OCI-M1 (cell line): ENCODE measurements at places on chromosomes 13 and 19.

DNA sequence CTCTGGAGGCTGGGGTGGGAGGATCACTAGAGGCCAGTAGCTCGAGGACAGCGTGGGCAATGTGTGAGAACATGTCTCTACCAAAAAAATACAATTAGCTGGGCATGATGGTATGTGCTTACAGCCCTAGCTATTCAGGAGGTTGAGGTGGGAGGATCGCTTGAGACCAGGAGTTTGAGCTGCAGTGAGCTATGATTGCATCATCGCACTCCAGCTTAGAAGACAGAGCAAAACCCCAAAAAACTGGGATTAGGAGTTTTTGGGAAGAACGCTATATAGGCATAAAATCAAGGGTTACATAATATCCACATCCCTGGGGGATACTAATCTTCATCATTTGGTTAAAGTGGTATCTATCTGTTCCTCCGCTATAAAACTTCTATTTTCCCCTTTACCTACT is 155.5 kb downstream of the CACNA1A start:
- no peak for DNase-seq

- DNase-seq: peak; percentile 99
Measured at GRCh38 chr19:17947815-17948513, 15.1 kb downstream of the CCDC124 start.

DNA sequence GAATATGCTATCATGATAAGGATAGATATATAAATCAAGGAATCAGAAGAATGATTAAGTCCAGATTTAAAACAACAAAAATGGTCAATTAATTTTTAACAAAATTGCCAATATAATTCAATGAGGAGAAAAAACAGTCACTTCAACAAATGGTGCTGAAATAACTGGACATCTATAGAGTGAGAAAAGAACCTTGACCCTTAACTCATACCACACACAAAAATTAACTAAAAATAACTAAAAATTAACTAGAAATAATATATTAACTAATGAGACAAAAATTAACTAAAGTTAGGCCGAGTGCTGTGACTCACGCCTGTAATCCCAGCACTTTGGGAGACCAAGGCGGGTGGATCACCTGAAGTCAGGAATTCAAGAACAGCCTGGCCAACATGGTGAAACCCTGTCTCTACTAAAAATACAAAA is 9.5 kb downstream of the LGALS7 start:
- DNase-seq: no peak

GRCh38 chr13:44084146-44084545 is 204.4 kb downstream of the LACC1 start:
- DNase-seq: no peak

- DNase-seq: no peak
Measured at GRCh38 chr13:41199526-41199925, 5.2 kb upstream of the KBTBD7 start.

DNA sequence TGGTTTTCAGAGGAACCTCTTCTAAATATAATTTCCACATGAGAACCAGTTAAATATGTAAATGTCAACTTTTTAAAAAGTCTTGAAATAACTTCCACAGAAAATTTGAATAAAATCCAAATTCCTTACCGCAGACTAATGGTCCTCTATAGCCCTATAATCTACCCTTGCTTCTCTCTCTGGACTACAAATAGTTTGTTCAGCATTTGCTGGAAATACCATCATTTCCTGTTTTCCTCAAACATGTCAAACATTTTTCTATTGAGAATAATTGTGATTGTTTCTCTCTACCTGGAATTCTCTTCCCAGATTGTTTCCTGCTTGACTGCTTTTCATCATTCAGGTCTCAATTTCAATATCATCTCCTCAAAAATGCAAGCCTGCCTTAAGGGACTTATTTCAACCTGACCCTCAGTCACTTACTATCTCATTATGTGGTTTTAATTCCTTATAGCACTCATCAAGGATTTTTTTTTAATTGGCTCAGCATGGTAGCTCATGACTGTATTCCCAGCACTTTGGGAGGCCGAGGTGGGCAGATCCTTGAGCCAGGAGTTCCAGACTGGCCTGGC is 898.9 kb upstream of the MIR17HG start:
- DNase-seq: no peak

- DNase-seq: no peak
Measured at GRCh38 chr19:29526730-29527499, 1.1 kb downstream of the VSTM2B start.

DNA sequence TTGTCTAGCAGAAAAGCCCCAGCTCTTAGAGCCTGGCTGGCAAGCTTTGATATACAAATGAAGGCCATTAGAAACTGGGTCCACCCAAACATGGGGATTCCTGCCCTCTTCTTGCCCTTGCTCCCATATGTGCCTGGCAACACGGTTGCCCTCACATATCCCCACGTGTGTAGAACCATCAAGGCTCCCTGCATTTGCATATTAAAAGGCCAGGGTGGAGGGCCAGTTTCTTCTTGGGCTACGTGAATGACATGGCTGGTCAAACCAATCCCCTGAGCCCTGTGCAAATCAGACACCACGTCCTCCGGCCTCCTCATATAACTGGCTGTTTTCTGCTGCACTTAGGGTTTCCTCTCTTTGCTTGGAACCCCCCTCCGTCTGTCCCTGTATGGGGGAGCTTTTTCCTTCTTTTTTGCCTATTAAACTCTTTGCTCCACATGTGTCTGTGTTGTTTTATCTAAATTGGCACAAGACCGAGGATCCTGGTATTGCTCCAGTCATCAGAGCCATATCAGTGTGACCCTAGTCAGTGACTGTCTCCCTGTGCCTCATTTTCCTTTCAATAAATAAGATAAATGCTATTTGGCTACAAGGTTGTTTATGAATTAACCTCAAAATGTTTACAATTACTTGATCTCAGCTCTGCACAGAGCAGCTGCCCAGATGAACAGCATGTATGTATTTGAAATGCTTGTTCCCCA is 30.3 kb upstream of the CEACAM1 start:
- no peak for DNase-seq

DNA sequence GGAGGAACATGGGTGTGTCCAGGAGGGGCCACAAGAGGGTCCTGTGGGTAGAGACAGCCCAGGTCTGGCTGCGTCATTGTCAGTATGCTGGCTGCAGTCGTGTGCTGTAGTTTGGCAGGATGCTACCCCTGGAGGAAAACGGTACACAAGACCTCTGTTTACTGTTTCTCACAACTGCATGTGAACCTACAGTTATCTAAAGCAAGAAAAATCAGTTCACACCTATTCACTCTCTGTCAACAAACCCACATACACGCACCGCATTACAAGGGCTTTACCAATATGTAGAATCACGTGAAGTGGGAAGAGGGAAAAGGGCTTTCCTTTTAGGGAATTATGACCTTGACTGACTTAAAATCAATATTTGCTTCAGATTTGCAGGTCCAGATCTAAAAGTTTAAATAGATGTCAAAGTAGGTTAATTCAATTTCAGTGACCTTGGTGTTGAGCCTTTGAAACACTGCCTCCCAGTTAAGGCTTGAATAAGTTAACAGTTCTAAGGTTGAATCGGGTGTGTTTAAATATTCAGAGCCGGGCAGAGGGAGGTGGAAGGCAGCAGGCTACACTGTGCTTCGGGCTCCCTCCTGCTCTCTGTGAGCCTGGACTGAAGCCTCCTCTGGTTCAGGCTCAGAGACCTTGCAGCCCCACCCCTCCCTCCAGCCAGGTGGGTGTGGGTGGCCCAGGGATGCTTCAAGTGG is 17.2 kb upstream of the MCF2L start:
- no peak for DNase-seq

GRCh38 chr13:94109715-94110374 is 369.6 kb downstream of the DCT start:
- no peak for DNase-seq

GRCh38 chr13:33258808-33259193 is 26.8 kb downstream of the STARD13 start:
- DNase-seq: no peak

- DNase-seq: no peak
Measured at GRCh38 chr19:17357724-17358123, 19.4 kb downstream of the PLVAP start.

GRCh38 chr19:28393574-28394336 is 819.2 kb downstream of the UQCRFS1 start:
- DNase-seq: peak; percentile 75

DNA sequence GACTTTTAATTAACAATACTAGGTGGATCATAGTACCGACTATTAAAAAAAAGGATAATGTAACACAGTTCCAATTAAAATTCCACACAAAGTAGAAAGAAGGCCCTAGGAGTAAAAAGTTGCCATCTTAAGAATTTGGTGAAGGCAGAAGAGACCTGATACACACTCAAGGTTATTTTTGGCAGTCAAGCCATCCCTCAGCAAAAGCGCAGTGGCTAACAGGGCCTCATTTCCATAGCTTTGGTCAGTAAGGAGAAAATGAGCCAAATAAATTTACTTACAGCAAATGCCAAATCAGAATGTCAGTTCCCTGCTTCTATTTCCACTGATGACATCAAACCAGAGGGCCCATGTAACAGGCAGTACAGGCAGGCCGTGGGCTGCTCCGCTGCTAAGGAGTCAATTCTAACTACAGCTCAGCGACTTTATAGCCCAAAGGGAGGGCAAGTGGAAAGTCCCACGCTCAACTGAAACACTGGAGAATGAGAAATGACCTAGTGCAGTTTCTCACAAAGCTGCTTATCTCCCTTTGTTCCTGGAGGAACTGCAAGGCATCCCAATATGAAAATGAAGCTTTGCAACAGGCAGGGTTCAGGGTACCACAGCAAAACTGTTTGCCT is 6.3 kb downstream of the ARGLU1 start:
- peak; percentile 12 for DNase-seq

DNA sequence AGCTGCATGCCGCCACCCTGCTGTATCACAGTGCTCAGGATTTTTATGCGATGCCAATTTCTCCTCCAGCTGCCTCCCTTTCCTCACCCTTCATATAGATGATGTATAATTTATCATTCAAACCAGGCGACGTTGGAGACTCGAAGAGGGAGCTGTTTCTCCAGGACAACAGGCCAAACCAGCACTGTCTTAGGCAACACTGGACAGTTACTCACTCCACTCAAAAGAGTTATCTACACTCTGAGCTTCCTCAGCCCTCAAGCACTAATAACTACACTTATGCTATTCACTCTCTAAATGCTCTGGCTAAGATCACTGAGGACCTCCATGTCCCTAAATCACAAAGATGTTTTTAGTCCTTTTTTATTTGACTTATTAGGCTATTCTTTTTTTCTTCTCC is 87.3 kb upstream of the RFC3 start:
- no peak for DNase-seq

DNA sequence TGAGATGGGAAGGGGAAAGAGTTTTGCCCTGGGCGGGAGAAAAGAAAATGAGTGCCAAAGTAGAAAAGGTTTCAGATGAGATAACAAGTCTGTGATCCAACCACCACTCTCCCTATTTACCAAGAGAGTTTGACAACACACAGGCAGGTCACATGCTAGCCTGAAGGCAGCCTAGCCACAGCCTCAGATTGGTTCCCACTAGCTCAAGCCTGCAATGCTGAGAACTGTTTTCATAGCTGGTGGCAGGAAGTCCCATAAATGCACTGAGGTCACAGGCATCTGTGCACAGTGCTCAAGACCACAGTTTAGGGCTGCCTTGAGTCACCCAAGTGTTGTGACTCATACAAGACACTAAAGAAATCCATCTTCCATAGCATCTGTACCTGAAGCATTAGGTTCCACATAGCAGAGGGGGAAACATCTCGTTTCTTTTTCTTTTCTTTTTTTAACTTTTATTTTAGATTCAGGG is 18.5 kb upstream of the POP4 start:
- no peak for DNase-seq

DNA sequence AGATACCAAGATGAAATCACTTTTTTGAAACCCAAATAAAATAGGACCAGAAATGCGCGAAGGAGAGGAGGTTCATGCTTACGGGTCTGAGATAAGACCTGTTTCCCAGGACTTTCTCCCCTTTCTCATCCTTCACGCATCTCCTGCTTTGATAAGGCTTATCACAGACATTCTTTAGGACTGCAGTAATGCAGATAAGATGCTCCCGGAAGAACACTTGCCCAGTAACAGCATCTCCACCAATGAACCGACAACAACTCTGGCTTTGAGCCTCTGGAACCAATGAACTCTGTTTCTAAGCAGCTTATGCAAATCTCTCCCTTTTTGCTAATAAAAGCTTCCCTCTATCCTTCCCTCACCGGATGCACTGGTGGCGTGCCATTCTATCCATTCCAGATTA is 783.4 kb upstream of the ARGLU1 start:
- peak; percentile 65 for DNase-seq

DNA sequence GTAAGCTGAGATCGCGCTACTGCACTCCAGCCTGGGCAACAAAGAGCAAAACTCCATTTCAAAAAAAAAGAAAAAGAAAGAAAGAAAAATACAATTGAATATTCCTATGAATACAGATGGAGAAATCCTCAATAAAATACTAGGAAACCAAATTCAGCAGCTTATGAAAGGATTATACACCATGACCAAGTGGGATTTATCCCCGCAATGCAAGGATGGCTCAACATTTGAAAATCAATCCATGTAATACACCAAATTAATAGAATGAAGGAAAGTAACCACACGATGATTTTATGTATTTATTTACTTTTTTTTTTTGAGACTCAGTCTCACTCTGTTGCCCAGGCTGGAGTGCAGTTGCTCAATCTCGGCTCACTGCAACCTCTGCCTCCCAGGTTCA is 19.5 kb upstream of the TM6SF2 start:
- DNase-seq: no peak

DNA sequence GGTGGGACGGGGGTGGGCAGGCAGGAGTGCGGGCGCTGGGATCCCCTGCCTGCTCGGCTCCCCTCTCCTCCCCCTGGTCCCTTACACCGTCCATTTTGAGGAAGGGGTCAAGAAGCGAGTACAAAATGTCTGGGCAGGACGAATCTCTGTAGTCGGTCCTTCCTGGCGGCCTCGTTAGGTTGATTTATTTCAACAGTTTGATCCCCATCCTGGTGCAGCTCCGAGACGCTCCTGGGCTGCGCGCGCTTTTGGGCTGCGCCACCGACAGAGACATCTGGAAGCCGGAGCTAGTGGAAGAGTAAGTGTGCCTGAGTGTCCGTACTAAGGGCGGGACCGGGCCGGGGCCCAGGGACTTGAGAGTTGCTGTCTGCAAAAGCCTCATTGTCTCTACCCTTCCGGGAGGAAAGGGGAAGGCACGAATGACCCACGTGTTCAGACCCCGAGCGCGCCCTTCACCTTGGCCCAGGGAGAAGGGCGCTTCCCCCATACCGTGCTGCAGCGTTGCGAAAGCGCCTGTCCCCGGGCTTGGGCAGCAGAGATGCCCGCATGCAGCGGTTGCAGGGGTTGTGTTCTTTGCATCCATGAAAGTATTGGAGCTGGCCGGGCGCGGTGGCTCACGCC is 1.8 kb downstream of the ZNF114 start:
- no peak for DNase-seq
